Stimulated activated CD8-positive, alpha-beta memory T cell treated with anti-CD3 and anti-CD28 coated beads, Interleukin-15, amount 100 ng/mL, for 1 hour (primary cell): ENCODE measurements at places on chromosomes 7 and 10.

- no peak for DNase-seq
These were observed 52.0 kb downstream of the GTF2IRD1 start for GRCh38 chr7:74505471-74506324.

- no peak for DNase-seq
These were observed 39.7 kb upstream of the SLC35B4 start for GRCh38 chr7:134356421-134356936.

DNA sequence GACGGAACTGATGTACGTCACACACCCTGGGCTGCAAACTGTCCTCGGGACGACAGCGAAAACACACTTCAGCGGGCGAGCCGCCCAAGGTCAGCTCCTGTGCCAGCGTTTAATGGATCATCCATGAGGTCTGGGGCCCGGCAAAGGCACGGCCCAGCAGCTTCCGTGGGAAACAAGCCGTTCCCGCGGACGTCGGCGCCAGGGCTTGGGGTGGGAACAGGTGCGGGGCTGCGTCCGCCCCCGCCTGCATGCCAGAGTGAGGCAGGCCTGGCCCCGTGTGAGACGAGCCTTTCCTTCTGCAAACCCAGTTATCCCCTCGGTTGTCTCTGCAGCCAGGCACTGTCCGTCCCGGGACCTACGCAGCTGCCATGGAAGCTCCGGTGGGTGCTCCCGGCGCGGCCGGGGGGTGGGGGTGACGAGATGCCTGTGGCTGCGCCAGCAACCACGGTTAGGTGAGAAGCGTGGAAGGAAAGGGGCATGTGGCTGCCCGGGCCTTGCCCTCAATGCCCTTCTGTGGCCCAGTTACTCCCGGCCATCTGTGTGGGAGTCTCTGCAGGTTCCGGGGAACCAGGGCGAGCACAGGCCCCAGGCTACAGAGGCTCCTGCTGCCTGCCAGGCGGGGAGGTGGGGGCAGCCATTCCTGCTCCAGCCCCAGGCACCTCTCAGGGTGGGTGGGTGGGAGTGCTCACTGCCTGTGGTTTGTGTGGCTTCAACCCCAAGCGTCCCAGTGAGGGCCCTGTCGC, 42.2 kb upstream of the PDGFA start:
- no peak for DNase-seq

GRCh38 chr7:45347804-45348203, 190.2 kb downstream of the RAMP3 start:
- DNase-seq, result no peak

DNA sequence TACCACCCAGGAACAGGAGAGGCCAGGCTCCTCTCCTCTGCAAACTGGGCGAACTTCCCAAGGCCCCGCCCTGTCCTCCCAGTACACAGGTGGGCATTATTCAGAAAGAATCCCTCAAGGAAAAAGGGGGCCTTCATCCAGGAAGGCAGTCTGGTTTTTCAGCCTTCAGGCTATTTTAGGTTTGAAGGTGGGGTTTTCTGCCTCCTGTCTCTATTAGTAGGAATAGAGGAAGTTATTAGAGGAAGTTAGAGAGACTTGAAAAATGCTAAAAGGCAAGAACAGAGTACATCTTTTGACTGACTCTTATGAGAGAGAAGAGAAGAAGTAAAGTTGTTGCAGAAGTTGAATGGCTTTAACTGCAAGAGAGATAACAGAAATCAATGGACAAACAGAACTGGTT, 250.9 kb upstream of the SORCS1 start:
- DNase-seq, result no peak

DNA sequence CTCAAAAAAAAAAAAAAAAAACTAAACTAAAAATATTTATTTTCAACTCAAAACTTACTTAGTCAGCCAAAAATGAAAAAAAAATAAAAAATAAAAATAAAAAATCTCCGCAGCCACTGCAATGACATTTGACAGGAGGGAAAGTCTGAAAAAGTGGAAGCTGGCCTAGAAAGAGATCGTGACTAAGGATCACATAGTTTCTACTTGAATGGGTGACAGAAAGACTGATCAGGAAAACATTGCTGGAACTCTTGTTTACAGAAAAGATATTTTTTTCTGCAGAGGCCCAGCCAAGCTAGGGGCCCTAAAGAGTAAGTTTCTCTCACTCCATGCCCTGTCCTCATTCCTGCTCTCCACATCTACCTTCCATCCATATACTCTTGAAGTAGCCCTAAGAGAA, 92.8 kb upstream of the KCND2 start:
- no peak for DNase-seq

DNA sequence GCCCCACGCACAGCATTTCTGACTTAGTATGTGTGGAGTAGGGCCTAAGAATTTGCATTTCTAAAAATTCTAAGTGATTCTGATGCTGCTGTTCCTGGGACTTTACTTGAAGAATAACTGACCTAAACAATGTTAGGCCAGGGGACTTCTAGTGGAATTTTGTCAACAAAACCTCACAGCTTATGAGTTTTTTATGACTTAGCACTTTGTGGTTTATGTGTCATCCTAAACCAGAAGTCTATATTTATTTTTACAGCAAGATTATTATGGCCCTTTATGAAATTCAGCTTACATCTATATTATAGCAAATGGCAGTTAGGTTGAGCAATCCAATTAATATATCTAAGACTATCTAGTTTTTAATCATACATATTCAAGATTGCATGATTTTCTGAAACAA, 24.6 kb upstream of the BET1 start:
- no peak for DNase-seq

DNA sequence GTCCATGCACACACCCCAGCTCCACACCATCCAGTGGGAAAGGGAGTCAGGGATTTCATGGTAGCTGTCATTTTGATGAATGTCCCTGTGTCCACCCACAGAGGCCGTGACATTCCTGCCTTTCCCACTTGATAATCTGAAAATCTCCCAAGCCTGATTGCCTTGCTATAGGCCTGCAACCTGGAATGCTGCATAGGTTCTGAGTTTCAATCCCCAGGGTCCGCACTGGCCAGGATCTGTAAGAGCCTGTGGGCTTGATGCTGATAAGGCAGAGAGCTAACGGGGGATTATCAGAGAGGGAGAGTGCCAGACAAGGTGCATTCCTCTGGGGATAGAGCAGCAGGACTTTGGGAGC, 57.5 kb downstream of the RBM20 start:
- DNase-seq, result no peak

- no peak for DNase-seq
These were observed 582.3 kb upstream of the CNTNAP2 start for GRCh38 chr7:145534301-145534700.

DNA sequence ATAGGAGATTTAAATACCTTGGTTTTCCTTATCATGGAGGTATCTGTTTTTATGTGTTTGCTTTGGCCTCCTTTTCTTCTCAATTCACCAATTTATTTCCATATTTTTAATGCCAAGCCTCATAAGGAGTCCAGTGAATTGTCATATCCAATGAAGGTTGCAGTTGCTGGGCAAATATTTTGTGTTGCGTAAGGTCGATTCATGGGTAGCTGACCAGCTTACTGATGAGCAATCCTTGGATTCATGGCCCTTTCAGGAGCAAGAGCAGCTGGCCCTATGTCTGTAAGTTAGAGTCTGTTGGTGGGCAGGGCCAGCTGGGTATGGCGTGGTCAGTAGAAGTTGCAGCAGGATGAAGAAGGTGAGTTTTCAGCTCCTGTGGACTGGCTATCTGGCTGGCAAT, 182.9 kb downstream of the PFKFB3 start:
- DNase-seq, result no peak

- no peak for DNase-seq
These were observed 1.3 kb downstream of the TBC1D12 start for GRCh38 chr10:94403380-94404213.

DNA sequence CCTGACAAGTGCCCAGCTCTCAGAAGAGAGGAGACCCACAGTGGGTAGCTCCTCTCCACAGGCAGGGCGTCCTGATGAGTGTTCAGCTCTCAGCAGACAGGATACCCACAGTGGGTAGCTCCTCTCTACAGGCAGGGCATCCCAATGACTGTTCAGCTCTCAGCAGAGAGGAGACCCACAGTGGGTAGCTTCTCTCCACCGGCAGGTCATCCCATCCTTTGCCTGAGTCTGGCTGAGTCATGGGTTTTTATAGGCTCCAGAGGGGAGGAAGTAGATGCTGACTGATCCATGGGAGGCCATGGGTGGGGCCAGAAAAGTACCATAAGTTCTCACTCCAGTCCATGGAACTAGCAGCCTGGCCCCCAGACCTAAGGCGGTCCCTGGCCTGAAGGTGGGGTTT, 18.5 kb downstream of the CFAP70 start:
- DNase-seq, result no peak

DNA sequence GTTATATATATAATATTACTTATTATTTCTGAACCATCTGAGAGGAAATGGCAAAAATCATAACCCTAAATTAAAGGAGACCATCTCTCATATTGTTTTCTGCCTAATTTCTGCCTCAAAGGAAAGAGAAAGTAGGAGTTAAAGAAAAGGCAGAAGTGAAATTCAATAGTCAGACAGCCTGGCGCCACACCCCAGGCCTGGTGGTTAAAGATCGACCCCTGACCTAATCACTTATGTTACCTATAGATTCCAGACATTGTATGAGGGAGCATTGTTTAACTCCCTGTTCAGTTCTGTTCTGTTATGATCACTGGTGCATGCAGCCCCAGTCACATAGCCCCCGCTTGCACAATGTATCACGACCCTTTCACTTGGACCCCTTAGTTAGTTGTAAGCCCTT, 24.9 kb upstream of the CHST3 start:
- DNase-seq, result no peak

DNA sequence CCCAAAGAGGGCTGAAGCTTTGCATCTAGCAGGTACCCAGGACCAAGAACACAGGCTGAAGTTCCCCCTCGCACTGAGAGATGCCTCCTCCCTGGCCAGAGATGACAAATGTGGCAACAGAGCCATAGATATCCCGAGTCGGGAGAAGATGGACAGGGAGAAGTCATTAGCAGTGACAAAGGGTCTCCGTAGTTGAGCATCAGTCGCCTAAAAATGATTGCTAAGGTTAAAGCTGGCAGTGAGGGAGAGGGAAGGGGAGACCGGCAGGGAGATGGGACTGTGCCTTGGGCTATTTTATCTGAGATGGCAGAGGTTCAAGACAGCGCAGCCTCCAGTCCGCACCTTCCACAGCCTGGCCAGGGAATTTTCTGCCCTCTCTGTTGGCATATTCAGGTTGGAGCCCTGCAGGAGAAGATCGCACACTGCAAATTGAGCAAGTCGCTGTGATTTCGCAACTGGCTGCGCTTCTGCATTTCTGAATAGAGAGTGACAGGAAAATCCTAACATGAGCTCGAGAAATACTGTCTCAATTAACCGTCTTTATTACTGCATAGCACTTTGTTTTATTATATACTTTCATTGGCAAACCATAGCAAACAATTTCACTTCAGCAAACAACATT, 238.9 kb upstream of the GPR26 start:
- DNase-seq, result no peak

DNA sequence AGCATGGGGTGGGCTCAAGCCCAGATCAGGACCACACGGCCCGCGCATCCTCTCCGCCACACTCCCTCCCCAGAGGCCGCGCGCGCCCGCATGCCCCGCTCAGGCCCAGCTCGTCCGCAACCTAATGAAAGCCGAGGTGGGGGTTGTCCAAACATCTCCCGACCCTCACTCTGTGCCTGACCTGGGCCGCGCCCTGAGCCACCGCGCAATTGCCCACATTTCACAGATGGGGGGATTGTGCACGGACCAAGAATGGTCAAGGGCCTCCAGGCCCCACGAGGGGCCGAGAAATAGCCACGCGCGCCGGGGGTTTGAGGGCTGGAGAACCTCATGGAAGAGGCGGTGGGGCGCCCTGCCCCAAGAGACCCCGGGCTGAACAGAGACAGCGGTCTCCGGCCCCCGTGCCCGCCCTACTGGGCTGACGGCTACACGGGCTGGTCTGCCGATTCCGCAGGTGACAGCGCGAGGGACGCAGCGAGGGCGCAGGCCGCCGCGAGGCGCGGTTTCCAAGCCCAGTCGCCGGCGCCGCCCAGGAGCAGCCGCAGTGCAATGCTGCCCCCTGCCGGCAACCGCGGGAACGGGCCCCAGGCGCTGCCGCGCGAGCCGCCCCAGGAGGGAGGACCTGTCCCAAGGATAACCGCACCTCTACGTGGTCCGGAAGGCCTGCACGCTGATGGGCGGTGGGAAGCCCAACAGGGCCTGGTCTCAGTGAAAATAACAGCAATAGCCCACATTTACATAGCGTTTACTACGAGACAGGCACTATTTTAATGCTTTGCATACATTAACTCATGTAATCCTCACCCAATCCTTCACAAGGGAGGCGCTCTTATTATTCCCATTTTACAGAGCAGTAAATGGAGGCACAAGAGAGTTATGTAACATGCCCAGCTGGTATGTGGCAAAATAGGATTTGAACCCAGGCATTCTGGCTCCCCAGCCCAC, 10.5 kb upstream of the GRID1 start:
- peak; percentile 67 for DNase-seq

- DNase-seq, result no peak
These were observed 49.7 kb upstream of the JAZF1 start for GRCh38 chr7:28230261-28230660.

DNA sequence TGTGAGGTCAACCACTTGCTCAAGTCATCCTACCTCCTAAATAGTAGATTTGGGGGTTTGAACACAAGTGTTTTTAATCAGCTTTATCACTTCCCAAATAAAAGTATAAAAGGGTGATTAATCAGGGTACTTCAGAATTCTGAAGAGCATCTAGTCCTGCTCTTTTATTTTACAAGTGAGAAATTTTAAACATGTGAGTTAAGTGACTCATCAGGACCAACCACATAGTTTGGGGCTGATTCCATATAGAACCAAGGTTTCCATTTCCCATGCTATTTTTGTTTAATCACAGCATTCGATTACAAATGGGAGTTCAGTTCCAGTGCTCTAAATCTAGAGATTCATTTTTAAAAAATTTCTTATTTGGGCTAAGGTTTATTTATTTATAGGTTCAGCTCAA, 113.4 kb downstream of the GPR158 start:
- no peak for DNase-seq

DNA sequence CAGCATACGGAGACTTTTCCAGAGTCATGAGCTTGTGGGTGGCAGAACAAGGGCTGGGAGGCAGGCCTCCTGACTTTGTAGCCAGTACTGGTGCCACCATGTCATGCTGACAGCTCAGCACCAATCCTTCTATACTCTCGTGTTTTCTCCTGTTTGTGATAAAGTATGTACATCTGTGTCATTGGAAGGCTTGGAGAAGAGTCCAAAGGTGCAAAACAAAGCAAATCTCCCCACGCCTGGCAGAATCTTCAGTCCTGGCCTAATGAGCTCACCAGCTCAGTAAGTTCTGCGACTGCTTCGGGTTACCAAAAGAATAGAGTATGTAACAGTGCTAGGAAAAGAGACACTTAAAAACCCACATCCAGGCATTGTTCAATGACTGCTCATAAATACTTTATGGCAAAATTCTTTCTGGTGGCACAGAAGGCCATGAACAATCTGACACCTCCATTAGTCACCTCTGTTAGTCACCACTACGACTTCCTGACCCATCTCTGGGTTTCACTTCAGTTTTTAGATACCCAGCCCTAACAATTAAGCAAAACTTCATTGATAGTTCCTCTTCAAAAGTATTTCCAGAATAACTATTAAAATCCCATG, 24.5 kb downstream of the STEAP1 start:
- no peak for DNase-seq

DNA sequence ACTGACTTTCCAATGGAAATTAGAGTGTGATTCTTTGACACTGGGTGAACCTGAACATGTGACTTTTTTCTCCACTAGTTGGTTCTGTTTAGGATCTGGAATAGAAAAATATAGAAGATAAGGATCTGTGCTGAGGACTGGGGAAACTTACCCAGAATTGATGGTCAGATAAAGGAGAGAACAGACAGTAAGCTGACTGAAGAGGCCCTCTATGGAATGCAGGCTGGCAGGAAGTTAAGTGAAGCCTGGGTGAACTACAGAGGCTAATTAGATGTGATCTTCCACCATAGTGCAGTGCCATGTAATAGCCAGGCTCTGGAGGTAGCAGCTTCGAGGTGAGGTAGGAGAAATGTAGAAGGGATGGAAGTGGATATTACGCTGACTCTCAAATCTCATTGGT, 455.3 kb downstream of the PLXDC2 start:
- DNase-seq, result no peak
